Osteocyte (in vitro differentiated cells): ENCODE measurements at places on chromosomes 5 and 9.
A peak's percentile ranks its signal among the peaks of the same experiment; 100 is the strongest.

DNA sequence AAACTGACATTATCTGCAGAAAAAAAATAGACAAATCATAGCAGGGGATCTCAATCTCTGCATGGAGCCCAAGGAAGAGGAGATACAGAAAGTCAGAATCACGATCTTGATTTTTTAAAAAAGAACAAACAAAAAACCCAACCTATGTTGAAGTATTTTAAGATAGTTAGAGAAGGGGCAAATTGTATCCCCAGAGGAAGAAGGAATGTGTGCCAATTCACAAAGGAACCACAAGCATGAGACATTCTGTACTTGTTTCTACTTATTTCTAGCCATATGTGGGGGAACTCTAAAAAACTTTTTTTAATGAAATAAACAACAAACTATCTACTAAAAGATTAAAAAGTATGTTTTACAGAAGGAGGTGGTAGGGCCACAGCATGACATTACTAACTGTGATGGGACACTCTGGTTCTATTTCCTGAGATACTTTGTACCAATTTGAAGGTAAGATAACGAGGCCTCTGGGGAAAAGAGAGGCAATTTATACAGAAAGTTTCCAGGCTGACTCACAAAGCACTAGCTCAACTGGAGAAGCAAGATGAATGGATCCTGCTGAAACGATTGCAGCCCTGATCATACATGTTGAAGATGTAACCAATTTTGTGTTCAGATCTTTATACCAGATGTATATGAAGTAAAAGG lies 22.5 kb downstream of the RANBP3L start:
- DNase-seq, result no peak

DNA sequence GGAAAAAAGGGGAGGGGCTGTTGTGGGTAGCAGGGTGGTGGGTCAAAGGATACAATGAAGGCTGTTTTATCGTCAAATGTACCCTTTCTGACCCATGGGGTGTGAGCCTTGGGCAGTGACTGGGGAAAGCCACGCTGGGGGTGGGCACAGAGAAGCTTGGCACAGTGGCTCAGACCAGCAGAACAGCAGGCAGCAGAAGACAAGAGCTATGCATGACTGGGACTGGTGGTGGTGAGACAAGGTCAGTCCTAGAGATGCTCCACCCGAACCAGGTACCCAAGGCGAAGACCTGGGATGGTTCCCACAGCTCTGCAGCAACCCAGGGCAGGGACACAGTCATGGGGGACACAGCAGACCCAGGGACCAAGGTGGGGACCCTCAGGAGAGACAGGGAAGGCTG lies 38.3 kb downstream of the BICD2 start:
- peak; percentile 54 for DNase-seq

DNA sequence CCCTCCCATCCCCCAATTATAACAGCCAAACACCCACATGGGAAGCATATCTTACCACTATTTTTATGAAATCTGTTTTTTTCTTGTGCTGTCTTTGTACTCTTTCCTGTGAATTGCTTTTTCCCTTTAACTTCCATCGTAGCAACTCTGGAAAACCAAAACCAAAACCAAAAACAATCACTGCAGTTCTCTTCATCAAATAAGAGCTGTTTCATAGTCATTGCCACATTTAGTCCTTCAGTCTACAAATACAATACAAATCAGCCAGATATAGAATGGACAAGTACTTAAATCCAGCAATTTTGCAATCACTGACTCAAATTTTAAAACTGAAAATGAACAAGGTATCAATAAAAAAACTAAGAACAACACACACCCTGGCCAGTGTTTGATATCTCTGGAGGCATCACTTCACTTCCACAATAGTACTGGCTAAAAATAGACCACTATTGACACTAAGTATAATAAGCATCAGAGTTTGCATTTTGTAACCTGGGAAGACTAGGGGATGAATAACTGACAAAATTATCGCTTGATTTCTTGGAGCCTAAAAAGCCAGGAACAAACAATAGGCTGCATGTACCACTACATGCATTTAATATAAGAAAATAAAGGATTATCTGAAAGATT lies 5.4 kb downstream of the PUM3 start:
- no peak for DNase-seq

- no peak for DNase-seq
Measured at GRCh38 chr9:4574657-4575243, 84.5 kb downstream of the SLC1A1 start.

DNA sequence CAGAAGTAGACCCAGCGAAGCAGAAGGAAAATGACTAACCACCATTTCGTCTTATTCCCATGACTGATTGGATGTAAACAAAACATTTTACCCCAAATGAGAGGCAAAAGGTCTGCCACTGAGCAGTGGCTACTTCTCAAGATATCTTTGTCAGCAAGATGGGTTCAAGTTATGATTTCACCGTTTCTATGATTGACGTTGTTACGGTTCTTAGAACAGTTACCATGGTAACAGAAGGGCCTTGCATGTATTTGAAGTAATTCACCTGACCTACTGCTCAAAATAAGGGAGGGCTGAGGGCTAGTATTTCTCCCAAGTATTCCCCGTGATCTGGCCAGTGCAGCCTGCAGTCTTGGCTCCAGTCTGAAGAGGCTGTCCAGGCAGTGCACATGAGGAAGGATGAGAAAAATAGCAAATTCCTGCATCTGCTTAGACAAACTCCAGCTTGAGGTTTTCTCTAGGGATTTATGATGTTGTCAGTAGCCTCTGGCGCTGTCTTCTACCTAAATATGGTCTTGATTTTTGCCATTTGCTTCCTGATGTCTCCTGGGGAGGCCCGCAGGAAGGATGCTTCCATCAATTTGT lies 372.7 kb downstream of the TMEM38B start:
- DNase-seq, result no peak

- DNase-seq, result no peak
Measured at GRCh38 chr5:172860520-172861443, 26.7 kb downstream of the ERGIC1 start.

DNA sequence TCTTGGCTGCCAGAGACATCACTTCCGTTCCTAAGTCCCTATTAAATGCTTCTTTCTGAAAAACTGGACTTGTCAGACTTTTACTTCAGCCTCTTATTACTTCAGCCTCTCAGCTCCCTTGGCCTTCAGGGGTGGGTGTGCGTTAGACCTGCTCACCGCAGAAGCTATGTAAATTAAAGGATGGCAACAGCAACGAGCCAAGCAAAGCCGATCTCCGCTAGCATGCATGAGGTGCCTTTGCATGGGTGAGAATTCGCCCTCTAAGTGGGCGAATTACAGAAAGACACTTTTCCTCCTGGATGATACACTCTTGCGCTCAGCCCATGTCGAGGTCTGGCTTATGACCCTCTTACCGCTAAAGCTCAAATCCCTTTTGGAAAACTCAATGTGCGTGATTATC lies 10.9 kb upstream of the IL3 start:
- no peak for DNase-seq

DNA sequence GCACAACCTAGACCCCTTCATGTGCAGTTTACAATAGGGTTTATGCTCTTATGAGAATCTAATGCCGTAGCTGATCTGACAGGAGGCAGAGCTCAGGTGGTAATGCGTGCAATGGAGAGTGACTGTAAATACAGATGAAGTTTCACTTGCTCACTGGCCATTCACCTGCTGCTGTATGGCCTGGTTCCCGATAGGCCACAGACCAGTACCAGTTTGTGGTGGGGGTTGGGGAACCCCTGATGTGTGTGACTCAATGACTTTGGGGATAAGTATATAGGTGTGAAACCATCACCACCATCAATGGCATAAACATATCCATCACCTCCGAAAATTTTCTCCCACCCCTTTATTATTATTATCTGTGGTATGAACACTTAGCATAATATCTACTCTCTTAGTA lies 42.1 kb downstream of the TLR4 start:
- no peak for DNase-seq

GRCh38 chr5:1195916-1196315 lies 5.5 kb upstream of the SLC6A19 start:
- DNase-seq, result no peak

GRCh38 chr5:15510831-15511230 lies 10.9 kb downstream of the FBXL7 start:
- no peak for DNase-seq

- DNase-seq, result no peak
Measured at GRCh38 chr5:35736280-35736679, 118.6 kb downstream of the SPEF2 start.

DNA sequence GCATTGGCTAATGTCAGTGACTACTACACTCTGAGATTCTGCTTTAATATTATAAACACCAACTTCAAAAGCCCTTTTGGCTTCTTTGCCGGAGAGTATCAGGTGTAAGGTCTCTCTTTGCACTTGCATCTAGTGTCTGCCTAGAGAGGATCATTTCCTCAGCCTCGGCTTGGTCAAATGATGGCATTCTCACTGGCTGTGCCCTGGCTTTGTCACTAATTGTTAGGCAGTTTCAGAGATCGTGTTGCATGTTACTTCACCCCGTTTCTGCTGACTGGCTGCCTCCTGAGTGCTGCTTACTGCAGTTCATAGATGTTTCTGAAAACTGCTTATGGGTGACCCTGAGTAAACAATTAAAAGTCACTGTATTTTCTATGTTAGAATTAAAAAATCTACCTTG lies 48.8 kb downstream of the SLC1A3 start:
- DNase-seq, result no peak

- DNase-seq, result no peak
Measured at GRCh38 chr5:124022966-124023365, 511.0 kb downstream of the CSNK1G3 start.

DNA sequence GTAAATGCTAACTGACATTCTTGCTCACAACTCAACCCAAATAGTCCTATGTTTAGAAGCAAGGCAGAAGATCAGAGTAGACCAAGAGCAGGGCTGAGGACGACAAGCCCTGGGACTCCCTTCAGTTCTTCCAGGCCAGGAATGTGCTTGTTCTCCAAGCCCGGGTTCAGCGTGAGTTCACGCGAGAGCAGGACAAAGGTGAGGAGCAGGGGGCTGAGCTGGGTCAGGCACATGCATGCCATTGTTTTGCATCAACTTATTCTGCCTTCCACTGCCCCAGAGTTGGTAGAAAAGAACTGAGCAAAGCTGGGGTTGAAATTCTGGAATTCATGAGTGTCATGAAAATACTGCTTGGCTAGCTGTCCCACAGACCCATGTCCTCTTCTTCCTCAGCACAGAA lies 206.5 kb downstream of the PAX5 start:
- no peak for DNase-seq

GRCh38 chr5:675871-676698 lies 17.1 kb downstream of the TPPP start:
- peak; percentile 81 for DNase-seq

GRCh38 chr5:55427157-55427556 lies 107.6 kb downstream of the PLPP1 start:
- no peak for DNase-seq

- no peak for DNase-seq
Measured at GRCh38 chr5:60259730-60260129, 366.2 kb upstream of the PDE4D start.

DNA sequence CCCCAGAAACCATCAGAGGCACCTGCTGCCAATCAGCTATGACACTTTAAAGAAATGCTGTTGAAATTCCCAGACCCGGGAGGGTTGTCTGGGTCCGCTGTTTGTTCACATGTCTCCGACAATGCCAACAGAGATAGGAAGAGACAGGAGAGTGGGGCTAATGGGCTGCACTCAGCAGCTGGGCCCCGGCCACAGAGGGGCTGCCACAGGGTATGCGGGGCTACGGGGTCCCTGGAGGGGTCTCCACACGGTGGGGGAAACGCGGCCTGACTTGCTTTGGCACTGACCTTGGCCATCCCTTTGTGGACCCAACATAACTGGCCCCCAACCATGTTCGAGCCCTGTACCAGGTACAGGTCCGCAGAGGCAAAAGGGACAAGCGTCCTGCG lies 121.0 kb upstream of the PPP1R26 start:
- no peak for DNase-seq

- no peak for DNase-seq
Measured at GRCh38 chr9:135120249-135120648, 32.8 kb downstream of the OLFM1 start.

DNA sequence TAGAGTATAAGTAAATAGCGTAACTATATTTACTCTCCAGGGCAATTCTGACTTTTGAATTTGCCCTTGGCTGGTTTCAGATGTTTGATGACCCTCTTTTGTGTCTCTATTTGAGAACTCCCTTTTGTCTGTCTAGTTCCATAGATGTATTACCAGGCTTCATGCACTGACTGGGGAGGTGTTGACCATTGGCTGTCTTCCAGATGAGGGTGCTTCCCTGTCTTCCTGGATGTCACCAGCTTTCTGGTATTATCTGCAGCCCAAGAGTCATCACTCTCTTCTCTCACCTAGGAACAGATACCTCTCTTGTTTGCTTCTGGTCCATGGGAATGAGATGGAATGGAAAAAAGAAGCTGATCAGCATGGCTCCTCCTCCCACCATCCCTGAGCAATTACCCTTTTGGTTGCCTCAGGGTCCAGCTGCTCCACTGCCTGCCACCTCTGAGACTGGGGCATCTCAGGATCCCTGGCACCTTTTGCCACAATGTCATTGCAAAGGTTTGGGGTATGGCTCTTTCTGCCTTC lies 58.7 kb upstream of the TMED7 start:
- no peak for DNase-seq

DNA sequence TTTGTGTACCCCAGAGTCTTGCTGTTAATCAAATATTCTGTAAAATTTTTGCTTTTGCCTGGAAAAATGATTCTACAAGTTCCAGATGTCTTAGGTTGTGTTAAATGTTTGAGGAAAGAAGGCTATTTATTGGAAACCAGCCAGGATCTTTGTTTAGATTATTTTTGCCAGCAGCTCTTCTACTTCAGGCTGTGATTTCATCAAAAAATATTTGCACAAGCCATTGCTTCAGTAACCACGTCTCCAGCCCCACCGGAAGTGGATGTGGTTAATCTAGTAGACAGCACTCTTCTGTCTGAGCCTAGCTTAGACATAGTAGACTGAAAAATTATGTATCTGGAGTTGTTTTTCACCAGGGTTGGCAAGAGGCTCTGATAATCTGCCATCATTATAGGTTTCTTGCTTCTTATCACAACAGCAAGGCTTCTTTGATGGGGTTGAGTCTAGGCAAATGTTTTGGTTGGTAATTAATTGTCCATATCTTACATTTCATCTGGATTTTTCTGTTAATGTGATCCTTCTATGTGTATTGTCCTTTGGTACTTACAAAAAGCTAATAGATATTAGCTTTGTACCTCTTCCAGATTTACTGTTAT lies 17.1 kb downstream of the KCTD16 start:
- no peak for DNase-seq

- DNase-seq, result no peak
Measured at GRCh38 chr5:82218374-82219156, 59.6 kb downstream of the RPS23 start.

- no peak for DNase-seq
Measured at GRCh38 chr5:122413722-122414121, 101.7 kb downstream of the SNCAIP start.

GRCh38 chr9:95498641-95499040 lies 18.1 kb downstream of the PTCH1 start:
- no peak for DNase-seq

DNA sequence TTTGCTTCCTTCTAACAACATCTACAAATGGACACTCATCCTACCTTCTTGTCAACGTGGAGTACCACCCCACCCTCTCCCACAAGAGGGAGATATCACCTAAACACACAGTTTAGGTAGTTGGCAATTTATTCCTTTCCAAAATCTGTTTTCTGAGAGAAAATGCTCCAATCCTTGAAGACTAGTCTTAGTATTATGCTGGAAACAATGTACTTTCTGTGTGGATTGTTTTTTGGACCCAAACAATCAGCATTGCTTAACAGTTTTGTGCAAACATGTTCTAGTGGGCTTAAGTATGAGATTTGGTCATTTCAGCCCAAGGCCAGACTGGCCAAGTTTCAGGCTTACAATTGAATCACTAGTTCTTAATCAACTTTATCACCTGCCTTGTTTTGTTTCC lies 359.1 kb downstream of the ARHGEF28 start:
- no peak for DNase-seq

- DNase-seq, result no peak
Measured at GRCh38 chr5:64532212-64532611, 26.4 kb downstream of the RGS7BP start.
